HCT116 (cell line): ENCODE measurements at places on chromosomes 6 and 20. TPM values are rescaled to one million over a fixed set of nuclear protein-coding genes. Genes with fewer than 3 reads are reported as not detected.

Gene DDX43
- total RNA-seq: not detected

Gene PDYN
- not detected for total RNA-seq

Gene PIGT
- total RNA-seq: 71.4 TPM

Gene CUL9
- 36.5 TPM for total RNA-seq

Gene PSORS1C1
- total RNA-seq: 9.8 TPM

Gene WFDC10A
- total RNA-seq: 0.47 TPM

Gene OR2H2
- not detected for total RNA-seq

Gene SLC4A11
- 22.7 TPM for total RNA-seq

Gene METTL24
- total RNA-seq: not detected

Gene DLL1
- 5.3 TPM for total RNA-seq

Gene EDN3
- not detected for total RNA-seq

Gene CFAP206
- total RNA-seq: 0.54 TPM

Gene PERP
- total RNA-seq: 85.9 TPM

Gene EBF4
- total RNA-seq: 11.4 TPM

Gene SNAI1
- 13.4 TPM for total RNA-seq

Gene FAM217B
- total RNA-seq: 8.1 TPM

Gene SMLR1
- total RNA-seq: not detected

Gene PHF1
- 40.2 TPM for total RNA-seq

Gene MCCD1
- total RNA-seq: not detected

Gene POFUT1
- total RNA-seq: 34.5 TPM

Gene GSTA2
- not detected for total RNA-seq

Gene DEFB116
- total RNA-seq: not detected

Gene EMILIN3
- total RNA-seq: not detected

Gene IL17F
- not detected for total RNA-seq

Gene ZSCAN23
- total RNA-seq: not detected

Gene PRKN
- 2.6 TPM for total RNA-seq

Gene SMOC2
- total RNA-seq: 0.42 TPM

Gene TPD52L1
- total RNA-seq: 64.1 TPM

Gene PAK5
- total RNA-seq: not detected

Gene ADGRB3
- not detected for total RNA-seq

Gene PREX1
- 6.1 TPM for total RNA-seq

Gene EGFL8
- 29.0 TPM for total RNA-seq

Gene GSTA1
- 0.57 TPM for total RNA-seq

Gene HLA-DQA1
- total RNA-seq: 0.86 TPM

Gene HLA-DRB5
- total RNA-seq: not detected

Gene MPC1
- 15.9 TPM for total RNA-seq

Gene GPR6
- total RNA-seq: not detected

Gene MOCS1
- 9.3 TPM for total RNA-seq

Gene TEAD3
- 21.8 TPM for total RNA-seq

Gene MYBL2
- total RNA-seq: 92.1 TPM

Gene ANKRD66
- not detected for total RNA-seq

Gene BTBD3
- 20.2 TPM for total RNA-seq

Gene ENPP5
- total RNA-seq: 4.5 TPM
